ENCODE measurements at places on chromosomes 12 and 14.

DNA sequence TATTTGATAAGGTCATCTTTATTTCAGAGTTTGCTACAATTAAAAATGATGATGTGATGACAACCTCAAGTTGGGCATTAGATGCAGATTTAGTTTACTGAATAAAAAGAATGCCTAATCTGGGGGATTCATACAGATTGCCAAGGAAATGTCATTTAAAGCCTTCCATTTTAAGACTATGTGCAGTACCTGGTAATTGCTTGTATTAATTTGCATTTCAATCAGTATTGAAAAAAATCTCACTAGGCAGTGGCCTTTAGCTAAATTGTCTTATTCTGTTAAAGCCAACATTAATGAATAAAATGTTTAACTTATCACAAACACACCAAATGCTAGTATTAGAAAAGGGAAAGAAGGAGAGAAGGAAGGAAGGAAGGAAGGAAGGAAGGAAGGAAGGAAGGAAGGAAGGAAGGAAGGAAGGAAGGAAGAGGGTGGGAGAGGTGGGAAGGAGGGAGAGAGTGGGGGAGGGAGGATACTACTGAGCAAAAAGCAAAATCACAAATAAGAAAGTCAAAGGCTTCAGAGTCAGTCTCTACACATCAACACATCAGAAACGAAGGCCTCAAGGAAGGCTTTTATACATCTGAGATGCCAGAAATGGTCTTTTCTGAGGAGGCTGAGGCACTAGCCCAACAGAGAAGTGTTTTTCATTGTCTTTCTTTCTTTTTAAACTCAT is 271.1 kb upstream of the CLEC14A start:
- DNase-seq: no peak

DNA sequence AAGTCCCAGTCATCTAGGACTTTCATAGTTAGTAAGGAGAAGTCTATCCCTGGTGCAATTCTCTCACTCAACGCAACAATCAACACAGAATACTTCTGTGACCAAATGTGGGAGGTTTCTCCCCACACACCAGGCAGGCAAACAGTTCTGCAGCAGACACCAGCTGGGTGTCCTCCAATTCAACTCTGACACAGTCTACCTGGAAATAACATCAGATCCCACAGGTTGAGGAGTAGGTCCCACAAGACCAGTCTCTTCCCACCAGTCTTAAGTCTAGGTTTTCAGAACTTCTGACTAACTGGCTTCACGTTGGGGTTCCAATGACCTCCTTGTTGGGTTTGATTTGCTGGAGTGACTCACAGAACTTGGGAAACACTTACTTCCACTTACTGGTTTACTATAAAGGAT is 14.8 kb downstream of the ACOT6 start:
- DNase-seq: no peak

DNA sequence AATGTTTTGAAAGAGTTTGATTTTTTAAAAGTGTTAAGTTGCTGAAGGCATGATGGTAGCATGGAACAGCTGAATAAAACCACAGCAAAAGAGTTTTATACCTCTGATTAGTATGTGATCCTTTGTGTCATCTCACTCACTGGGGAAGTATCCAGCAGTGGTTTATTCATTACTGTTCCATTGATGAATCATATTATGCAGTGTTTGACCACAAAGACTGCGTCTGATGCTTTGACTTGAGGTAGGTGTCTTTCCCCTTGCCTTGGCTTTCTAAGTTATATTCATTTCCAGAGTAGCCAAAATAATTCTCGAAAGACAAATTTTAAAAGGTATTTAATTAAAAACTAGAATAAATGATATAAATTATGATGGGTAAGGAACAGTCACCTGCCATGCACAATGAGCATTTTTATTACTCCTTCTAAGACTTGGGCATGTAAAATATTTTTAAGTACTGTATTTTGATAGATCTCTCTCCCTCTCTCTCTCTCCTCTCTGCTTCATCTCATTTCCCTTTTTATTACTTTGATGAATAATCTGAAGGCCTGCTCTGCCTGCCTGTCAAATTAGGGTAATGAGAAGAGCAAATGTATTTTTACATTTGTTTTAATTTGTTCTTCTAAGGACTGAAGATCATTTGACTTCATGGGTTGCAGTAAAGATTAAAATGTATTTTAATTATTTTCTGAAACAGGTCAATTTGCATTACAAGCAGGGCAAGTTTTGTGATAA is 164.9 kb downstream of the NAV3 start:
- no peak for DNase-seq

- no peak for DNase-seq
Observed at GRCh38 chr12:117580718-117581062, 219.3 kb upstream of the NOS1 start.

- no peak for DNase-seq
Observed at GRCh38 chr12:63978519-63978918, 134.0 kb downstream of the SRGAP1 start.

DNA sequence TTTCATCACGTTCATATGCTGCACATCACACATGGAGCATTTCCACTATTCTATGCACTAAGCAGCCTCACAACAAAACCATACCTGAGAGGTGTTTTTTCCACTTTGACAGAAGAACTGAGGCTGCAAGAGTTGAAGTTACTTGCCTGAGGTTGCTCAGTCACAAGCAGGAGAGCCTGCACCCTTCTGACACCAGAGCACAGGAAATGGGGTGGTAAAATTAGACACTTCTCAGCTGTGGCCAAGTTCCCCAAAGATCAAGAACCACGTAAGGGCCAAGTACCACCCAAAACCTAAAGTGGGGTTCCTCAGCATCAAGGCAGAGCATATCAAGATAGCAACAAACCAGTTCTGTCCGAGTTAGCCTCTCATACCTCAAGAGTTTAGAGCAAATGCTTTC is 185.8 kb downstream of the CAPZA3 start:
- DNase-seq: no peak

- no peak for DNase-seq
Observed at GRCh38 chr14:104530646-104531045, 48.9 kb upstream of the C14orf180 start.

DNA sequence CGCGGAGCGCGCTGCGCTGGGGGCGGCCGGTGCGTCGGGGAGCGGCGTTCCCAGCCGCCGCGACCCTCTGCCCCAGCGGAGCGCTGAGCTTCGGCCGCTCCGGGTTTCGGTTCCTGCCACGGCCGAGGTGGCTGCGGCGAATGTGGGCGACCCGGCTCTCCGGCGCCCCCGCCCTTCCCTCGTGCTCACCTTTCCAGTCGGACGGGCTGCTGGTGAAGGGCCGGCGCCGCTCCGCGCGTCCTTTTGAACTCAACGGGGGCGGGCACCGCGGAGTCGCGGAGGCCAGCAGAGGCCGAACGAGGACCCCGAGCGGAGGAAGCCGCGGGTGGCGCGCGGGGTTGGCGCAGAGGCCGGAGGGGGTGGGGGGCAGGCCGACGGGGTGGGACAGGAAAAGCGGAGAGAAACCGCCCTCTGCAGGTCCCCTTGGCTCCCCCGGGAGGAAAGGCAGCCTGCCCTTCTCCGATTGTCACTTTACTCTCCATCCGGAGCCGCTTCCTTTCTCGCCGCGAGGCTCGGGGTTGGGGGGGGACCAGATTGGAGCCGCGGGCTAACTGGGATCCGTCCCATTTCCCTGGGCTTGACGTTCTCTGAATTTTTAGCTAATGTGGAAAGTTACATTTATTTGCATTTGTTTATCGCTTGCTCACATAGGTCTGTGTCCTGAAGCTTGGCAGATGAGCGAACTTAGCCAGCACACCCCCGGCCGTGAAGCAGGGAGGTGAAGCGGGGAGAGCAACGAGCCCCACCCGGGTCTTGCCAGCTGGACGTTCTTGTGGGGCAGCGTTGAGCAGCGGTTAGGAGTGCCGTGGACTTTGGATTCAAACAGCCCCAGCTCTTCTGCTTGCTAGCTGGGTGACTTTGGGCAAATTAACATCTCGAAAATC is at the start of gene SMAGP:
TSS of gene SMAGP (minus strand) at position 349 of the 884 bp plus-strand sequence. CDS start 1,137 bp downstream, outside the sequence.
- DNase-seq: no peak

DNA sequence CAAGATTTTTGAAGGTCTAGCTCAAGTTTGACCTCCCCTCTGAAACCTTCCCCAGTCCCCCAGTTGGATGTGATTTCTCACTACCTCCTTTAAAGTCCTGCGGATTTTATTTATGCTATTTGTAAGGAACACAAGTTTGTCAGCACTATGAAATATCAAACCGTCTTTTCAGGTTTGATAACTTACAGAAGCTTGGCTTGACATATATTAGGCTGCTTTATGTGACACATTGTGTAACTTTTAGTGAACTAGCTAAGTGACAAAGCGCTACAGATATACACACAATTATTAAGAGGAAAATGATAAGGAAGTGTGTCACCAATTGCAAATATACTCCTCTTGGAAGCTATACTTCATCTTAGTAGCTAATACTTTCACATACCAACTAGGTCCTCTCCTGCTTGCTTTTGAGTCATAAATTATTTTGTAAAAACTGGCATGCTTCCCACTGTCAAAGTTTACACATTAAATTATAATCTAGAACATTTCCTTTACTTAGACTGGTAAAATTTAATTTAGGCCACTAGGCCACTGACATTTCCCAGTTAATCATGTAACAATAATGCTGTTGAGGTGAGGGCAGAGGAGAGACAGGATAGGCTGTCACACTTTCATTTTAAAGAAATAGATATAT is 149.5 kb downstream of the TMTC3 start:
- no peak for DNase-seq

GRCh38 chr14:65470404-65470880 is 57.9 kb downstream of the FUT8 start:
- DNase-seq: no peak

DNA sequence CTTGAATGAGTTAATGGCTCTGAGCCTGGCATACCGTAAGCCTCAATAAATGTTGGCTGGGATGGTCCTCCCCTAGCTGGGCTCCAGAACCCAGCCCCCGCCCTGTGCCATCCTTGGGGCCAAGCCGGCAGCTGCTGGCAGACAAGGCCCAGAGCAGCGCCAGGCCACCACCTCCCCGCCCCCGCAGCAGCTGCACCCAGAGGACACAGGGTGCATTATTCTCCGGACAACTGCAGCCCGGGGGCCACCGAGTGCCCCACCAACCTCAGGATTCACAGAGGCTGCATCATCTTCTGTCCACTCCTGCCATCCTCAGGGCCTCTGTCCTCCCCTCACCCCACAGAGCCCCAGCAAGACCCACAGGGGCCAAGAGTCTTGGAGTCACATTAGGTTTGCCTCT is 92.7 kb downstream of the NCOR2 start:
- DNase-seq: no peak

Measured in NCI-H187 treated with DMSO at 0.1 percent for 48 hours (cell line).